ENCODE measurements at places on chromosomes 5 and 9. TPM values are rescaled to one million over a fixed set of nuclear protein-coding genes. Genes with fewer than 3 reads are reported as not detected.

Gene PCDHB3
- total RNA-seq, result not detected

Gene SLC6A18
- total RNA-seq, result not detected

Gene FAM221B
- total RNA-seq, result not detected

Gene RICTOR
- total RNA-seq, result 93.4 TPM

Gene SIT1
- total RNA-seq, result 24.2 TPM

Gene XPA
- total RNA-seq, result 25.9 TPM

Gene ENTREP1
- total RNA-seq, result not detected

Gene ANXA2R
- 72.7 TPM for total RNA-seq

Gene PLGRKT
- total RNA-seq, result 19.1 TPM

DNA sequence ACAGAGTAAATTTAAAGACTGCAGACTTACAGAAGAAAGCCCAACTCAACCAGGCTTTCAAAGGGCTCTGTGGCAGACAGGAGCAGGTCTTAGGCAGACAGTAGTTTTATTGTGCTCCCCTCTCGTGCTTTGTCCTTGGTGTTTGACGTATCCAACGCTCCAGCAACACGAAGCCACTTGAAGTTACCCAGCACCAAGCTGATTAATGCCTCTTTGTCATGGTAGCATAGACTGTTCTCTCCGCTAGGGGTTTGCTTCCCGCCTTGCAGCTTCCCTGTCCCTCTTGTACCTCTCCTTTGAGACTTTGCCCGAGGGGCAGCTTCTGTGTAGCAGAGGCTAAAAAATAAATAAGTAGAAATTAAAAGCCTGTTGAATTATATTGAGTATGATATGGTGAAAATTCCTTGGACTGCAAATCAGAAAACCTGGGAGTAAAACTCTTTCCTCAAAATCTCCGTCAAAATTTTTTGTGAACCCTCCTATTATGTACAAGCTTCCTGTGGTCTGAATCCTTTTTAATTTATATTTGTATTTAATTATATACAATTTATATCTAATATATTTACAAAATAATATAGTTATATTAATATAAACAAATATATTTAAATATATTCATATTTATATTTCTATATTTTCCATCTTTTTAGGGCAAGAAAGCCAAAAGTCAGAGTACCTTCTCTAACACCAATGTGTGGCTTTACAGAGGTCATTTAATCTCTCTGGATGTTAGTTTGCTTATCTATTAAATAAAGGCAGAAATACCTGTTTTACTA lies 405.4 kb downstream of the DMAC1 start:
- no peaks in the 10 kb centered on the region for H3K4me1 ChIP-seq
- no peak overlapping the region for H3K27ac ChIP-seq
- H3K36me3 ChIP-seq, result no peaks in the 10 kb centered on the region
- DNase-seq, result no peak

DNA sequence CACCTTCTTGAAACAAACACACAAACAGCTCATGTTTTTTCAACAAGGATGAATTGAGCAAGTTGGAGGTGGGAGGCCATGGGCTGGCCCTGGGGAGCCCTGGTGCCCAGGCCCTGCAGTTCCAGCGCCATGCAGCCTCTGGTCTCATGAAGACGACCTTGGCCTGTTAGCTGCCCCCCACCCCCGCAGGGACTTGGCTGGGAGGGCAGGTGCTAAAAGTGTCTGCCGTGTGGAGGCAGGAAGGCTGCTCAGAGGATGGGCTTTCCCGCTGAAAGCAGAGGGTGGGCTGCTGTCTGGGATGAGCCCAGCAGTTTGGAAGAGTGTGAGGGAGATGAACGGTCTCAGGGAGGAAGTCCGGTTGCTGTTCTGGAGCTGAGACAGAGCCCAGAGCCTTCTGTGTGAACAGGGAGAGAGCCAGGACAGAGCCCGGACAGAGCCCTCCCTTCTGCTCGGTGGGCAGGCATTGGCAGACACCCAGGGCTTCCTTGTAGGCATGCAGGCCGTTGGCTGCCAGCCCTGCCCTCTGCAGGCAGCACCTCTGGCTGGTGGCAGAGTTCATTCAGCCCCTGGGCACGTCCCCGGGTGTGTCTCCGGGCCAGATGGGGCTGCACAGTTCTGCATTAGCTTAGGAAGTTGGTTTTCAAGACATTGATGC lies 18.7 kb downstream of the ROPN1L start:
- no peaks in the 10 kb centered on the region for H3K4me1 ChIP-seq
- no peak for DNase-seq
- H3K27ac ChIP-seq, result no peak overlapping the region

DNA sequence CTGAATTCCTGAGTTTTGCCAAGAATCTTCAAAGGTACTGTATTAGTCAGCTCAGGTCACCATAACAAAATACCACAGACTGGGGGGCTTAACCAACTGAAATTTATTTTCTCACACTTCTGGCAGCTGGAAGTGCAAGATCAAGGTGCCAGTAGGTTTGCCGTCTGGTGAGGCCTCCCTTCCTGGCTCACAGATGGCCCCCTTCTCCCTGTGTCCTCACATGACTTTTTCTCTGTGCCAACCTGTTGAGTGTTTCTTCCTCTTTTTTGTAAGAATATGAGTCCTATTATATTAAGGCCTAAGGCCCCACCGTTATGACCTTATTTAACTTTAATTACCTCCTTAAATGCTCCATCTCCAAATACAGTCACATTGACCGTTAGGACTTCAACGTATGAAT lies 156.1 kb upstream of the KIF2A start:
- H3K36me3 ChIP-seq, result peaks cover 10% of the 10 kb centered on the region
- no peaks in the 10 kb centered on the region for H3K4me1 ChIP-seq
- H3K4me3 ChIP-seq, result no peak overlapping the region
- peaks cover 16% of the 10 kb centered on the region for H3K27me3 ChIP-seq
- no peak overlapping the region for H3K27ac ChIP-seq
- no peak for DNase-seq

GRCh38 chr5:33153372-33153771 lies 287.4 kb upstream of the TARS1 start:
- H3K4me3 ChIP-seq, result no peak overlapping the region
- no peak for DNase-seq
- H3K27ac ChIP-seq, result no peak overlapping the region
- no peaks in the 10 kb centered on the region for H3K27me3 ChIP-seq

DNA sequence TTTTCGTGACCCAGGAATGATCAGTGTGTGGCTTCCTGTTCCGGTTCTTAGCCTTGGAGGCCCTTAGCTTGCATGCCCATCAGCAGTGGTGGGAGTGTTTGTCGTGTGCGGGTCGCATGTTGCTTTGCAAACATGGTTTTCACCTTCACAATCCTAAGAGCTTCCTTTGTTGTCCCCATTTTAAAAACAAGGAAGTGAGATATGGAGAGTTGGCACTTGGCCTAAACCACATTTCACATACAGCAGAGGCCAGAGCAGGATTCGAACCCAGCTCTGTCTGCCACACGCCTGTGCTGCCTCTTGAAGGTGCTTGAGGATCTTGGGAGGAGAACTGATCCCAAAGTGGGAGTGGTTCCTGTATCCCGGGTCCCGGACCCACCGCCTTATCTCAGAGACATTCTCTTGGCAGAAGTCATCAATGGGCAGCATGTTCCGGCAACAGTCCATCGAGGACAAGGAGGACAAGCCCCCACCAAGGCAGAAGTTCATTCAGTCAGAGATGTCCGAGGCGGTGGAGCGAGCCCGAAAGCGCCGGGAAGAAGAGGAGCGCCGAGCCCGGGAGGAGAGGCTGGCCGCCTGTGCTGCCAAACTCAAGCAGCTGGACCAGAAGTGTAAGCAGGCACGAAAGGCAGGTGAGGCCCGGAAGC lies 38.2 kb upstream of the POMT1 start:
- peaks cover 4% of the 10 kb centered on the region for H3K36me3 ChIP-seq
- no peak for DNase-seq
- peak overlapping the region; percentile 22 for H3K27ac ChIP-seq
- peaks cover 18% of the 10 kb centered on the region for H3K4me1 ChIP-seq
- H3K27me3 ChIP-seq, result no peaks in the 10 kb centered on the region
- no peak overlapping the region for H3K4me3 ChIP-seq

GRCh38 chr5:42120070-42120469 lies 195.0 kb downstream of the FBXO4 start:
- H3K27me3 ChIP-seq, result no peaks in the 10 kb centered on the region
- no peak for DNase-seq
- H3K36me3 ChIP-seq, result no peaks in the 10 kb centered on the region
- H3K4me3 ChIP-seq, result no peak overlapping the region

GRCh38 chr9:126558051-126558665 lies 55.6 kb upstream of the LMX1B start:
- peaks cover 37% of the 10 kb centered on the region for H3K27me3 ChIP-seq
- H3K27ac ChIP-seq, result no peak overlapping the region
- H3K36me3 ChIP-seq, result no peaks in the 10 kb centered on the region
- H3K4me1 ChIP-seq, result peaks cover 3% of the 10 kb centered on the region

GRCh38 chr5:65059681-65060598 lies 291.2 kb downstream of the CWC27 start:
- H3K4me1 ChIP-seq, result no peaks in the 10 kb centered on the region
- peaks cover 3% of the 10 kb centered on the region for H3K27me3 ChIP-seq
- peak overlapping the region; percentile 4 for H3K27ac ChIP-seq
- no peak for DNase-seq

- H3K36me3 ChIP-seq, result no peaks in the 10 kb centered on the region
- H3K4me3 ChIP-seq, result no peak overlapping the region
- H3K4me1 ChIP-seq, result no peaks in the 10 kb centered on the region
- H3K27ac ChIP-seq, result no peak overlapping the region
- no peak for DNase-seq
- no peaks in the 10 kb centered on the region for H3K27me3 ChIP-seq
Observed at GRCh38 chr5:129511291-129511690, 51.2 kb downstream of the ADAMTS19 start.

- no peak overlapping the region for H3K27ac ChIP-seq
- peaks cover 9% of the 10 kb centered on the region for H3K27me3 ChIP-seq
- H3K36me3 ChIP-seq, result no peaks in the 10 kb centered on the region
- H3K4me1 ChIP-seq, result no peaks in the 10 kb centered on the region
- no peak for DNase-seq
Observed at GRCh38 chr9:88976890-88977257, 14.4 kb upstream of the S1PR3 start.

- H3K4me3 ChIP-seq, result no peak overlapping the region
- H3K27me3 ChIP-seq, result no peaks in the 10 kb centered on the region
- no peak overlapping the region for H3K27ac ChIP-seq
- H3K4me1 ChIP-seq, result peaks cover 6% of the 10 kb centered on the region
- no peak for DNase-seq
- H3K36me3 ChIP-seq, result peaks cover 19% of the 10 kb centered on the region
Observed at GRCh38 chr5:79297661-79298060, 61.7 kb downstream of the JMY start.

DNA sequence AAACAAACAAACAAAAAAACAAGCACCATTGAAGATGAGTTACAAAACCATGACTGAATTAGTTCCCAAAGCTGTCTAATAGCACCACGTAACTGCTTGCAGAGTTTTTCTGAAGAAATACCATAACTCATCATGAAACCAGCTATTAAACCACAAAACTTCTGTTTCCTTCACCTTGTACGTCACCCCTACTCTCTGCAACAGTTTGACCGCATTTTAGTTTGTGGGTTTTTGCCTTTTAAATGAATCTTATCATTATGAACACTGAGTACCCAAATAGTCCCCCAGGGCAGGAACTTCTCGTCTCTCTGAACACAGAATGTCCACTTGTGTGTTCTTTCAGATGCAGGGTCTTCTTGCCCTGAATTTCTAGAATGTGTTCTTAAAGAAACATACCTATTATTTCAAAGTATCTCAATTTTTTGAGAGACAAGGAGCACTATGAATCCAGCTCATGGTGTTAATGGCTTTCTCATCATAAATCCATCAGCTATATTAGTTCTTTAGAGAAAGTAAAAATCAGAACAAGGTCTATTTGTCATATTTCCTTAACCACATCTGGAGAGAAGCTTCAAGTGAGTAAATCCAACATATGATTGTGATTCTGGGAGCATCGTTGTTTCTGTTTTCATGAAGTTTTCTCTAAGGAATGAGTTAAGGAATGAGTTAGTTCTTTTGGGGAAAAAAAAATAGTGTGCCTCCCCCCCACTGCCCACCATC lies 210.6 kb downstream of the AUH start:
- peak; percentile 84 for DNase-seq
- H3K4me3 ChIP-seq, result peak overlapping the region; percentile 32
- H3K27ac ChIP-seq, result peak overlapping the region; percentile 51
- H3K4me1 ChIP-seq, result peaks cover 20% of the 10 kb centered on the region
- no peaks in the 10 kb centered on the region for H3K36me3 ChIP-seq

DNA sequence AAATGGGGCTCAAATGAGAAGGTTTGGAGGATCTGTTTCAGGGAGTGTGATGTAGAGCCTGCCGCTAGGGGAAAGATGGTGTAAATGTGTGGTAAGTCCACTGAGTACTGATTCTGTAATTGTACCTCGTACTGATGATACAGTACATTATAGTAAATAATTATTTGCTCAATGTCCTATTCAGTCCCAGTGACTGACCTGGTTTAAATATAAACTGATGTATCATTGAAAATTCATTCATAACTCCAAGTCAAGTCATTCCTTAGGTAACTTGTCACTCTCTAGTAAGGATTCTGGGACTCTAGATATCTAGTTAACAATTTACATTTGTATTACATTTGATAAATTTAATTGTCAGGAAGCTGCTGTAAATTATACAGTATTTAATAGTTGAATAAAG lies 667.3 kb downstream of the DTWD2 start:
- H3K4me1 ChIP-seq, result no peaks in the 10 kb centered on the region
- H3K27ac ChIP-seq, result no peak overlapping the region
- H3K36me3 ChIP-seq, result no peaks in the 10 kb centered on the region
- no peaks in the 10 kb centered on the region for H3K27me3 ChIP-seq
- no peak for DNase-seq
- H3K4me3 ChIP-seq, result no peak overlapping the region

GRCh38 chr9:127793093-127793708 lies 7.4 kb downstream of the CDK9 start:
- peaks cover 44% of the 10 kb centered on the region for H3K36me3 ChIP-seq
- peak overlapping the region; percentile 56 for H3K27ac ChIP-seq
- H3K4me3 ChIP-seq, result no peak overlapping the region

DNA sequence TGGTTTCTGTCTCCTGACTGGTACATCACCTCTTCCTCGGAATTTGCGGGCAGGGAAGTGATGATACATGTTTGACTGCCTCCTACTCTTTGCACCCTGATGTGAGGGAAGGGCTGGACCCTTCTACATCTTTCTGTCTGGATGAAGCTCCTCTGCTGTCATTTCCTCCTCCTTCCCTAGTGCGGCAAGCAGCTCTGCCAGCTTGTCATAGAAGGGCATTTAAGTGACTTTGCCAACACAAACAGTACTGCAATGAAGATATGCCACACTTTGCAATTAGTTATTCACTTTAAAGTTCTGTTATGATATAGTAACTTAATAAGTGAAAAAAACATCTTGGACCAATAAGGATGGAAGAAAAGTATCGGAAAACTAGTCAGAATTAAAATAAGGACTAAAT lies 48.5 kb upstream of the ABL1 start:
- no peak for DNase-seq
- peaks cover 11% of the 10 kb centered on the region for H3K36me3 ChIP-seq
- H3K27ac ChIP-seq, result no peak overlapping the region

DNA sequence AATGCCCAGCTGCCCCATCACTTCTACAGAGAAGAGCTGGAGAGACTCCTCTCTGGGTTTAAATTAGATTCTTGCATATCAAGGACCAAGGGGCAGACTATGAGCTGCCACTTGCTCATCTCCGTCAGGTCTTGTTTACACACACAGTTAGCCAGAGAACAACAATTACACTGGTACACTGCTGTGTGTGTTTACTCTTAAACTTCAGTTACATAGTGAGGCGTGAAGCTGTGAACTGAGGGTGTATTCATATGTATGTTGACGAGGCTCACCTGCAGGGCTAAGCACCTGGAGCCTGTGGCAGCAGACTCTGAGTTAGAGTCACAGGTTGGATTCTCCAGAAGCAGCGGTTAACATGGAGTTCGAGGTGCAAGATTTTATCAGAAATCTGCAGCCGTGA lies 155.4 kb upstream of the ANKH start:
- H3K27me3 ChIP-seq, result peaks cover 46% of the 10 kb centered on the region
- no peaks in the 10 kb centered on the region for H3K4me1 ChIP-seq
- peaks cover 19% of the 10 kb centered on the region for H3K36me3 ChIP-seq
- DNase-seq, result no peak
- H3K27ac ChIP-seq, result no peak overlapping the region

All from naive thymus-derived CD8-positive, alpha-beta T cell (primary cell).